Breast epithelium (tissue), 4 donors: ENCODE measurements at places on chromosomes 12 and 14. TPM values are rescaled to one million over a fixed set of nuclear protein-coding genes. Genes with fewer than 3 reads are reported as not detected.

TMEM132C gene
- total RNA-seq = 54.1 TPM

SRP54 gene
- 35.5 TPM for total RNA-seq

GPR137C gene
- total RNA-seq = 0.80 TPM

OR10AD1 gene
- total RNA-seq = not detected

TMEM229B gene
- 10.2 TPM for total RNA-seq

ZFYVE26 gene
- 36.3 TPM for total RNA-seq

BRMS1L gene
- 7.5 TPM for total RNA-seq

TNS2 gene
- total RNA-seq = 228 TPM

AKAP5 gene
- 1.2 TPM for total RNA-seq

ATP5F1B gene
- total RNA-seq = 328 TPM

NANOG gene
- 0.32 TPM for total RNA-seq

KLHL33 gene
- 0.33 TPM for total RNA-seq

CLEC14A gene
- 11.9 TPM for total RNA-seq

SLC8B1 gene
- total RNA-seq = 32.6 TPM

USP44 gene
- 3.9 TPM for total RNA-seq

PPP1R3E gene
- 8.2 TPM for total RNA-seq
